ENCODE measurements at places on chromosomes 13 and 19. TPM values are rescaled to one million over a fixed set of nuclear protein-coding genes. Genes with fewer than 3 reads are reported as not detected.

Gene ZNF99
- total RNA-seq, result not detected

Gene SPACA4
- total RNA-seq, result not detected

Gene JUNB
- total RNA-seq, result 178 TPM

Gene EXOC3L2
- 1.5 TPM for total RNA-seq

Gene PCDH20
- total RNA-seq, result 1.2 TPM

Gene CPB2
- total RNA-seq, result not detected

Gene PEG3
- 5.8 TPM for total RNA-seq

Gene PTH2
- not detected for total RNA-seq

Gene ZNF274
- 40.4 TPM for total RNA-seq

Gene CD33
- 0.88 TPM for total RNA-seq

Gene KLHL1
- total RNA-seq, result not detected

Gene MATK
- 7.9 TPM for total RNA-seq
